Muscle of leg (tissue), 16 donors: ENCODE measurements at places on chromosomes 16 and 17. TPM values are rescaled to one million over a fixed set of nuclear protein-coding genes. Genes with fewer than 3 reads are reported as not detected.

GRCh38 chr16:13885700-13886099, 34.3 kb upstream of the ERCC4 start:
- no peak overlapping the region for H3K27ac ChIP-seq
- no peaks in the 10 kb centered on the region for H3K27me3 ChIP-seq
- no peak for DNase-seq

DNA sequence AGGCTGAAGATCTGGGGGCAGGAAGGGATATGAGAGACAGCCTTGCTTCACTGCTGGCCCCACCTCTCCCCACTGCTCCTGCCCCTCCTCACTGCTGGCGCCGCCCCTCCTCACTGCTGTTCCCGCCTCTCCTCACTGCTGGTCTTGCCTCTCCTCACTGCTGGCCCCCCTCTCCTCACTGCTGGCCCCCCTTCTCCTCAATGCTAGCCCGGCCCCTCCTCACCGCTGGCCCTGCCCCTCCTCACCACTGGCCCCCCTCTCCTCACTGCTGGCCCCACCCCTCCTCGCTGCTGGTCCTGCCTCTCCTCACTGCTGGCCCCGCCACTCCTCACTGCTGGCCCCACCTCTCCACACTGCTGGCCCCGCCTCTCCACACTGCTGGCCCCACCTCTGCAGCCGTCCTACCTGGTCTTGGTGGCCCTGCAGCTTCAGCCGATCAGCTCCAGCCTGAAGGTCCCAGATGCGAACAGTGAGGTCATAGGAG, 9.5 kb upstream of the PAM16 start:
- DNase-seq, result no peak
- no peak overlapping the region for H3K4me3 ChIP-seq
- H3K36me3 ChIP-seq, result peaks cover 66% of the 10 kb centered on the region
- H3K4me1 ChIP-seq, result peaks cover 9% of the 10 kb centered on the region

DNA sequence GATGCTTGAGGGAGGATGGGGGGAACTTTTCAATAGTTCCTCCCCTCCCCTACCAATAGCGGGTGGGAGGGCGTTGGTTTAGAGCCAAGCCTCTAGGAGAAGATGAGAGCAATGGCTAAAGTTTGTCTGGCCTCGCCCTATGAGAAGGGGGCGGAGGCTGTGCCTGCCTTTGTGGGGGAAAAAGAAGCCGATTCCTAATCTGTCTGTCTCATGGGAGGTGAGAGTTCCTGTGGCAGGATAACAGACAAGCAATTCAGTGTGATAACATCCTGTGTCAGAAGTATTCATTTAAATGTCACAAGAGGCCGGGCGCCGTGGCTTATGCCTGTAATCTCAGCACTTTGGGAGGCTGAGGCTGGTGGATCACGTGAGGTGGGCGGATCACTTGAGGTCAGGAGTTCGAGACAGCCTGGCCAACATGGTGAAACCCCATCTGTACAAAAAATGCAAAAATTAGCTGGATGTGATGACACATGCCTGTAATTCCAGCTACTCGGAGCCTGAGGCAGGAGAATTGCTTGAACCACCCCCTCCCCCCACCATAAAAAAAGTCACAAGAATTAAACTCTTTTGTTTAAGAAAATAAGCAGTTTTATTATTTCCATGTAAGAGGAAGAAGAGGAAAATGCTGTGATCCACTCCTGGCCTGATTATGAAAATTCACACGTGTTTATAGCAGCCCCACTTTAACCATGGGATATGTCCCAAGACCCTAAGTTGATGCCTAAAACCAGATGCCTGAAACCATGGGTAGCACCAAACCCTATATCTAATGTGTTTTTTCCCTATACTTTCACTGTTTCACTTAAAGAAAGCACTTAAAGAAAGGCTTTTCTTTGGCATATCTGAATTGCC, 1.7 kb downstream of the SLFN5 start:
- peak overlapping the region; percentile 95 for H3K4me3 ChIP-seq
- peak overlapping the region; percentile 98 for H3K27ac ChIP-seq
- peaks cover 5% of the 10 kb centered on the region for H3K36me3 ChIP-seq
- no peaks in the 10 kb centered on the region for H3K27me3 ChIP-seq
- peak; percentile 80 for DNase-seq
- peaks cover 22% of the 10 kb centered on the region for H3K4me1 ChIP-seq

GRCh38 chr17:42098730-42099399, 592 bp upstream of the ZNF385C start:
- DNase-seq, result no peak
- peaks cover 7% of the 10 kb centered on the region for H3K36me3 ChIP-seq
- H3K27me3 ChIP-seq, result peaks cover 29% of the 10 kb centered on the region
- no peak overlapping the region for H3K4me3 ChIP-seq

DNA sequence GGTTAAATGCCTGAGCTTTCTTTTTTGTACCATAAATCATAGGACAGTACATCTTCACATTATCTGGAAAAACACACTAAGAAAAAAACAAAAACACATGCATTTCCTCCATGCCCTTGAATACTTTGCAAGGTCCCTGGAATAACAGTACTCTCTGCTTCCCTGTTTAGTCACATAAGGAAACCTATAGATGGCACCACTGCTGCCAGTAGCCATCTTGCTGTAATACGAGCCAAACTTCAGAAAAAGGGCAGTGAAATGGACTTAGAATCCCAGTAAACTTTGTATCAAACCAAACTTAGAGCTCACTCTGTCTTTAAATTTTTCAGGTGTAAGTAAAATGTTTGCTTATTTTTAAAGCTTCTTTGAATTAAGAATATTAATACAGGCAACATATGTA, 435.5 kb downstream of the KCNJ2 start:
- H3K36me3 ChIP-seq, result no peaks in the 10 kb centered on the region
- H3K27me3 ChIP-seq, result no peaks in the 10 kb centered on the region
- H3K27ac ChIP-seq, result no peak overlapping the region
- H3K4me3 ChIP-seq, result no peak overlapping the region
- DNase-seq, result no peak

- no peak overlapping the region for H3K4me3 ChIP-seq
- peaks cover 3% of the 10 kb centered on the region for H3K4me1 ChIP-seq
- H3K27me3 ChIP-seq, result no peaks in the 10 kb centered on the region
- no peak overlapping the region for H3K27ac ChIP-seq
- peak; percentile 94 for DNase-seq
- peaks cover 71% of the 10 kb centered on the region for H3K36me3 ChIP-seq
Observed at GRCh38 chr17:42322382-42323267, 34.3 kb downstream of the STAT5A start.

GRCh38 chr17:77822302-77823030, 136.0 kb upstream of the TNRC6C start:
- H3K36me3 ChIP-seq, result no peaks in the 10 kb centered on the region
- peak; percentile 47 for DNase-seq
- no peak overlapping the region for H3K27ac ChIP-seq
- peaks cover 9% of the 10 kb centered on the region for H3K27me3 ChIP-seq
- peaks cover 10% of the 10 kb centered on the region for H3K4me1 ChIP-seq

DNA sequence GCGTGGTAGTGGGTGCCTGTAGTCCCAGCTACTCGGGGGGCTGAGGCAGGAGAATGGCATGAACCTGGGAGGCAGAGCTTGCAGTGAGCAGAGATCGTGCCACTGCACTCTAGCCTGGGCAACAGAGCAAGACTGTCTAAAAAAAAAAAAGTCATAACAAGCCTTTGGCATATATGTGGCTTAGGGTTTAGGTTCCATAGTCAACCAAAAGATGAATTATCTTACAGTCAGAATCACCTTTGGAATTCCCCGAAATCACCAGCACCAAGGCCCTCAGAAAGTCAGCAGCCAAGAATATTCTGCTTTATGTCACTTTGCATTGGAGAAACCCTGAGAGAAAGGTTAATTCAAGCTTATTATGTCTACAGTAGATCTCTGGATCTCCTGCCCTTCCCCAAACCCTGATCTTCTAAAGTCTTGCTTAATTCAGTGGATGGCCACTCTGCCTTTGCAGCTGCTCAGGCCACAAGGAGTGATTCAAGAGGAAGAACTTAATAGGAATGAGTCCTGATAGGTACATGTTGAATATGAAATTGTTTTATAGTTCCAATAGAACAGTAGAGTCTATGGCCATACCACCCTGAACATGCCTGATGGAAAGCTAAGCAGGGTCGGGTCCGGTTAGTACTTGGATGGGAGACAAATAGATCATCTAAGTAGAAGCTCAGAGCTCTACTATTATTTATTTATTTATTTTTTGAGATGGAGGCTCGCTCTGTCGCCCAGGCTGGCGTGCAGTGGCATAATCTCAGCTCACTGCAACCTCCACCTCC, 196.0 kb upstream of the CACNG5 start:
- no peak overlapping the region for H3K27ac ChIP-seq
- DNase-seq, result no peak
- H3K27me3 ChIP-seq, result peaks cover 3% of the 10 kb centered on the region
- H3K36me3 ChIP-seq, result no peaks in the 10 kb centered on the region
- H3K4me1 ChIP-seq, result no peaks in the 10 kb centered on the region

- no peak for DNase-seq
- H3K27ac ChIP-seq, result no peak overlapping the region
- no peaks in the 10 kb centered on the region for H3K4me1 ChIP-seq
- no peak overlapping the region for H3K4me3 ChIP-seq
- H3K36me3 ChIP-seq, result no peaks in the 10 kb centered on the region
Observed at GRCh38 chr16:52212841-52213240, 334.1 kb downstream of the TOX3 start.

GRCh38 chr17:81520021-81520901, 7.7 kb upstream of the ACTG1 start:
- DNase-seq, result no peak
- H3K27ac ChIP-seq, result no peak overlapping the region
- H3K27me3 ChIP-seq, result peaks cover 49% of the 10 kb centered on the region
- peaks cover 9% of the 10 kb centered on the region for H3K36me3 ChIP-seq
- peaks cover 61% of the 10 kb centered on the region for H3K4me1 ChIP-seq

DNA sequence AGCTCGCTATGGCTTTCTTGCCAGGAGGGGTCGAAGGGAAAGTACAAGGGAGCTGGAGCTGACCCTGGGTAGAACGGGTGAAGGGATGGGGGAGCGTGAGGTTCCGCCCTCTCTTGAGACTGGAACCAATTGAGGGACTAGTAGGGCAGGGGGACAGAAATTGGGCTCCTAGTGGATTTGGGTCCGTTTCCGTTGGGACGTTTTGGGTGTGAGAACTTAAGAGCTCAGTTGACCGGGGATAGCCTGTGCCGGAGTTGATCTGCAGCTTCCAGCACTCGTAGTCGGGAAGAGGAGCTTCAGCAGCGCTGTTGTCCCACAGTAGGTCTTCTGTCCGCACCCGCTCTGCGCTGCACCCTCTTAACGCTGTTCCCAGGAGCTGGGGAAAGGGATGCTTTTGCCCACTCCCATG, 481 bp downstream of the CNTROB start:
- peaks cover 8% of the 10 kb centered on the region for H3K27me3 ChIP-seq
- H3K27ac ChIP-seq, result peak overlapping the region; percentile 88
- DNase-seq, result peak; percentile 70

- no peak for DNase-seq
- H3K27me3 ChIP-seq, result no peaks in the 10 kb centered on the region
- peaks cover 11% of the 10 kb centered on the region for H3K36me3 ChIP-seq
- H3K4me1 ChIP-seq, result peaks cover 16% of the 10 kb centered on the region
- H3K4me3 ChIP-seq, result no peak overlapping the region
Observed at GRCh38 chr17:75159196-75160031, 5.1 kb upstream of the JPT1 start.

DNA sequence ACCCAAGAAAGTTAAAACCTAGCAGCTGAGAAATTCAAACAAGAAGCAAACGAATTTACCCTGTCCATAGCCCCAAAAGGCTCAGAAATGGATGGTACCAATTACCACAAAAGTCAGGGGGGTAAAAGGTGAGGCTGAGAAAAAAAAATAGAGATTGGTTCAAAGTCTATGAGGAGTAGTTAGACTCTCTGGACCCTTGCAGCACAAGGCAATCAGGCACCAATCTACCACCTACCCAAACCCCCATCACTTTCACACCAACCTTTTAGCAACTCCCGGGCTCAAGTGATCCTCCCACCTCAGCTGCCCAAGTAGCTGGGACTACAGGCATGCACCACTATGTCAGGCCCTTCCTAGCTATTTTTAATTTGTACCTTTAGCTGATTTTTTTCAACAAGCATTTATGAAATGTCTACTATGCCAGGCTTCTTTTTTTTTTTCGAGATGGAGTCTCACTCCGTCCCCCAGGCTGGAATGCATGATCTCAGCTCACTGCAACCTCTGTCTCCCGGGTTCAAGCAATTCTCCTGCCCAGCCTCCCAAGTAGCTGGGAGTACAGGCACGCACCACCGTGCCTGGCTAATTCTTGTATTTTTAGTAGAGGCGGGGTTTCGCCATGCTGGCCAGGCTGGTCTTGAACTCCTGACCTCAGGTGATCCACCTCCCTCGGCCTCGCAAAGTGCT, 40.8 kb downstream of the USP32 start:
- H3K36me3 ChIP-seq, result no peaks in the 10 kb centered on the region
- H3K27me3 ChIP-seq, result no peaks in the 10 kb centered on the region
- H3K4me3 ChIP-seq, result no peak overlapping the region
- no peaks in the 10 kb centered on the region for H3K4me1 ChIP-seq
- H3K27ac ChIP-seq, result no peak overlapping the region

The CMTM2 gene
- total RNA-seq, result 0.35 TPM

The SCGB1C2 gene
- total RNA-seq, result not detected

The IRX6 gene
- total RNA-seq, result 0.09 TPM

The SNX11 gene
- total RNA-seq, result 6.9 TPM

The SMIM36 gene
- total RNA-seq, result not detected
